ENCODE measurements at places on chromosomes 6 and 20.

DNA sequence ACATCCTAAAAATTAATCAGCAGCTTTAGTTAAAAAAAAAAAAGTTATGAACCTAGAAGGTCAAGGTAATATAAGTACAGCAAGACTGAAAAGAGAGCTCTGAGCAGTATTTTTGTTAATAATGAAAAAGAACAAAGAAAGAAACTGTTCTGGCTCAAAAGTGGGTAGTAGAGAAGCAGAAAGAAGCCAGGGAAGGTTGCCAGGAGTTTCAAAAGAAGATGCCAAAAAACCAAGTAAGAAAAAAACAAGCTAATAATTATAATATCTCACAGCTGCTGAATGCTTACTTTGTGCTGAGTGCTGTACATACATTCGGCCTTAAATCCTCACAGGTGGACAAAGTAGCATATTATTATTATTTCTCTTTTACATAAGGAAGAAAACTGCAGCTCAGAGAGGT lies 31.9 kb downstream of the NRSN1 start:
- no peak for DNase-seq

DNA sequence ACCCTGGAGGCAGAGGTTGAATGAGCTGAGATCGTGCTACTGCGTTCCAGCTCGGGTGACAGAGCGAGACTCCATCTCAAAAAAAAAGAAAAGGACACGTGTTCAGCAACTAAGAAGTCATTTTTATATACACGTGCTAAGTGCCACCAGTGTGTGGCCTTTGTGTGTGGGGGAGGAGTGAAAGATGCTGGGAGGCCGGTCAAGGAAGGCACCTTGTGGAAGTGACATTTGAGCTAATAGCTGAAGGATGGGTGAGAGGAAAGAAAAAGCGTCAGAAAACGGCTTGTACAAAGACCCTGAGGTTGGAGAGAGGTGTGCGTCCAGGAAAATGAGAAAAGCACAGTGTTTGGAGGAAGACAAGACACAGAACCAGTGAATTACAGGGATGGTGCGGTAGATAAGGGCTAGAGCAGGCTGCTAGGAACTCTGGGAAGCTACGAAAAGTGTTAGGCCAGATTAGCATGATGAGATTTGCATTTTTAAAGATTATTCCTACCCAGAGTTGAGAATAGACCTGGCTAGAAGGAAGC lies 11.6 kb downstream of the RREB1 start:
- no peak for DNase-seq

- no peak for DNase-seq
These were observed 27.9 kb downstream of the FOXO3 start for GRCh38 chr6:108588586-108588985.

DNA sequence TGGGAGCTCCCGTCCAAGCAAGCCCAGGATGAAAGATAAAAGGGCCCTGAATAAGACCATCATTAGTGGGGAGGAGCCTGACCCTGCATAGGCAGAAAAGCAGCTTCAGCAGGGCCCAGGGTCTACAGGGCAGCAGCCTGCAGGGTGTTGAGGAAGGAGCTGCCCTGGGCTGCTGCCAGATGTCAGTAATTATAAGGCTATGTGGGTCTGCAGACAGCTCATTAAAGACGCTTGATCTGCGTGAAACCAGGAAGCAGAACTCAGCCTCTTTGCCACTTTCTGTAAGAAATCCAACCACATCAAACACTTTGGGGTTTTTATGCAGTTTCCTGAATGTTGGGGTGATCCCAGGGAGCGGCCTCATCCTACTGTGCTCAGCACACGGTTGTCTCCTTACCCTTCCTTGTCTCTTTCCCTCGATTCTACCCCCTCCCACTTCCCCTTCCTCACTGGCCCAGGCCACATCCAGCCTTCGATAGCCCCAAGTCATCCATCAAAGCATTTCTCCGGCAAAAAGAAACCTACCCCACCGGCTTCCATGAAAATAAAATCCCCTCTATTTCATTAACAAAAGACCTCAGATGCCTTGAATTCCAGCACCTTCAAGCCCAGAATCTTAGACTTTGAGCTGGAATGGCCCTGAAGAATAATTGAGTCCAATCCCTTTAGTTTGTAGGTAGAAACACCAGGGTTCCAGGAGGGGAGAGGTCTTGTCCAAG lies 1.0 kb upstream of the TGM6 start:
- DNase-seq, result no peak

DNA sequence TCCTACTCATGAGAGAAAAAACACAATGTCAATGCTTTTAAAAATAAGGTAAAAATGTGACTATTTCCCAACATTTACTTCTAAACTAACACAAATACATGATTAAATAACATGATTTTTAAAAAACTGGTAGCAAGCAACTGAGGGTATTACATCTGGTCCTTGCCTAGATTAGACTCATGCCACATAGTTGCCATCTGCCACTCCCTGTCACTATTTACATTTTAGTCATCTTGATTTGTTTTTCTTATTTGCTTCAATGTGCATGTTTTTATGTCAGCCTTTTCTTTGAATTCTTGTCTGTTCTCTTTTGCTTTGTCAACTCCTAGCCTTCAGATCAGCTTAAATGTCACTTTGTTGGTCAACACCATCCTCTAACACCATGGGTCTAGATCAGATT lies 207.0 kb upstream of the SIM1 start:
- no peak for DNase-seq

- no peak for DNase-seq
These were observed 9.7 kb downstream of the COL12A1 start for GRCh38 chr6:75196081-75196687.

DNA sequence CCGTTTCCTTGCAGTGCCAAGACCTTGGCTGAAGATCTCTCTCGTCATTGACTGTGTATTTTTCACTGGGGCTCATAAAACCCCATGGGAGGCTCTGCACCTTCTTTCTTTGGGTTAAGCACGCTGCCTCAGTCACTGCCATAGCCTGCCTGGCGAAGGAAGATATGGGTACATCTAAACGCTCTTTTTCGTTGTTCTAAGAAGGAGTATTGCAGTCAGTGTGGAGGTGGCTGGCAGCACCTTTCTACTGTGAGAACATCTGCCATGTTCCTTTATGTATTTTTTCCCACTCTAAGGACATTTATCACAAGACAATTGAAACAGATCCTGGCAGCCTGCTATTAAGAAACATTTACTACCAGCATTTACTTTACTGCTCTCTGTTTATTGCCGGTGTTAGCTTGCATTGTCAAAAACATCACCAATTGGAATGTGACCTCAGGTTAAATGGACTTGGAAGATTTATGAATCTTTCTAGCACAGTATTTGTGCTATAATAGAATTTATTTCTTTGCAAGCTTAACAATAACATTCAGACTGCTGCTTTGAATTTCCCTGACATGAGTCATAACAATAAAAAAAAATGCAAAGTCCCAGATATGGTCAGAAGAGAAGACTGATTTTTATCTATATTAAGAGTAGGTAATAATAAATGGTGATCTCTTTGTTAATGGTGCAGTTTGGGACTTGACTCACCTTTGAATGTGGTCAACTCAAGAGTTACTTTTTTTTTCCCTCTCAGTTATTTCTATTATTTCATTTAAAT lies 62.2 kb upstream of the CLDN20 start:
- no peak for DNase-seq

- no peak for DNase-seq
These were observed 10.9 kb upstream of the KLHL32 start for GRCh38 chr6:96913621-96914020.

- no peak for DNase-seq
These were observed 263.9 kb downstream of the FARS2 start for GRCh38 chr6:5525209-5525608.

GRCh38 chr6:15270402-15270801 lies 24.5 kb downstream of the JARID2 start:
- no peak for DNase-seq

All from stimulated activated CD4-positive, alpha-beta T cell treated with anti-CD3 and anti-CD28 coated beads, Interleukin-1b, Interleukin-23, amount 100 ng/mL, for 1 hour (primary cell).